ENCODE measurements at places on chromosomes 3 and 15.

- DNase-seq: no peak
Observed at GRCh38 chr15:89358435-89358754, 23.8 kb upstream of the POLG start.

DNA sequence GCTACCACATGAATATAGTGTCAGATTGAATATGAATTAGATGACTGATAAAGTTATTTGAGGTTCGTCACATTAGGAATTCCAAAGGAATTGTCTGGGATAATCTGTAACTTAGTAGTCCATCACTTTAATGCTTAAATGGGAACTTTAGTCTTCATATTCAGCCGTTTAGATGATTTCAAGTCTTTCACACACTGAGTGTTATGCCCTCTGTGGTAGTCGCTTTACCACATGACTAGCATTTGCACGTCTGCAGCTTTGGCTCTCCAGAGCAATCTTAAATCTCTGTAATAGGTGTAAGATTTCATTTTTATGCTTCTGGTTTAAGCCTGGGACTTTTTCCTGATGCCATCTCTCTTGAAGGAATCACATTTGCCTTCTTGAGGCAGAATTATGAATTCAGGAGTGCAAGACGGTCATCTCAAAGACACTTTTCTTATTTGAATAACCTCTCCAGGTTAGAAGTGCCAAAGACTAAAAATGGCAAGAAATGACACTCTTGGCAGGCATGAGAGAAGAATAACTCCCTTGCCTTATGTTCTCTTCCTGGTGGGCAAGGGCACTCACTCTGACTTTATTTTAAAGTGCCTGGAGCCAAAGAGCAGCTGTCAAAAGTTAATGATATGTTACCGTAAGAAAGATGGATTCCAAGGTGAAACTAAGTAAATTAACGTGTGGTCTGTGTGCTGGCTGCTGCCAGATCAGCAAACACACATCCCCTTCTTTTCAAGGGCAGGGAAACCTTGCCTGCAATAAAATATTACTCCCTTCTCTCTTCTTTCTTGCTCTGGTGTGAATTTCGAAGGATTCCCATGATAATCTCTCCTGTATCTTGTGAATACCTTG, 153.3 kb downstream of the B3GALNT1 start:
- no peak for DNase-seq

DNA sequence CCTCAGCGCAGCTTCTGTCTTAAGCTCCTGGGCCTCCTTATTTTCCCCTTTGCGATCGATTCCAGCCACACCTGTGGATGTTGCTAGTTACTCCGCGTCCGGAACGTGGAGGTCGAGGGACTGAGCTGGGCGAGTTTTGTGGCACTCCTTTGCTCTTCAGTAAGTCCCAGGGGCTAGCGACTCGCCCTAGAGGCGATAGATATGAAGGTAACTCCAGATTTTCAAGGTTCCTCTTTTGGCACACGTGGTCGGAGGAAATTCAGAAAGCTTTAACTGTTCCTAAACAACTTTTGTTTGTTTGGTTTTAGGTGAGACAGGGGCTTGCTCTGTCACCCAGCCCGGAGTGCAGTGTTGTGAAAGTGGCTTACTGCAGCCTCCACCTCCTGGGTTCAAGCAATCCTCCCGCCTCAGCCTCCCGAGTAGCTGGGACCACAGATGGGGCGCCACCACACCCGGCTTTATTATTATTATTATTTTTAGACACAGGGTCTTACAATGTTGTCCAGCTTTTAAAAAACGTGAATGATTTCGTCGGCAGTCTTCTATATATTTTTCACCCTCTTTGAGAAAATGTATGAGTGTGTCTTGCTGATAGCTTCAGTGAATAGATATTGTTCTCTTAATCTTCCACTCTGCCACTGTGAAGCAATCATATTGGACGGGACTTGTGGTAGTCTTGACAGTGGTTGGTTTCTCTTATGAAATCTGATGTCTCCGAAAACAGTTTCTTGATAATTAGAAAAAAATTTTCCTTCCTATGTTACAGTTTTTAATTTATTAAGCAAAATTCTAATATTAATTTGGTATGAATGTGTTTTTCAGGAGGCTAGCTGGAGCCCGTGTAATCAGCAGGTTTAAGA, 785 bp downstream of the MFSD1 start:
- peak; percentile 47 for DNase-seq

DNA sequence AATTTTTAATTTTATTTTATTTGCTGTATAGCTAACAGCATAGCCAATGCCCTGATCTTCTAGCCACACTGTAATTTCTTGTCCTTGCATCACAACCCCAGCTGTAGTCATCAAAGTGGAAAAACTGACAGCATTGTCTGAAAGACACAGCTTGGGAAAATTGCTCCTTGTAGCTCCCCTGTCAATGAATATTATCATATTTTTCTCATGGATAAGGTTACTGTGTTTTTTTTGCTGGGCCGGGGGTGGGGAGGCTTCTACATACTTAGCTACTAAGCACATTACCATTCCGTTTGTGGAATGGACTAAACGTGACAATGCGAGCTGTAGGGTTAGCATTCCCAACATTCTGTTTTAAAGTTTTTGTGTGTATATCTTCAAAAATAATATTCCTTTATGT, 381.3 kb downstream of the TIGIT start:
- DNase-seq: no peak
